Bronchial epithelial cell (primary cell): ENCODE measurements at places on chromosomes 5 and 9.

GRCh38 chr5:73814233-73814846 is 188.3 kb downstream of the ARHGEF28 start:
- peak; percentile 29 for DNase-seq

DNA sequence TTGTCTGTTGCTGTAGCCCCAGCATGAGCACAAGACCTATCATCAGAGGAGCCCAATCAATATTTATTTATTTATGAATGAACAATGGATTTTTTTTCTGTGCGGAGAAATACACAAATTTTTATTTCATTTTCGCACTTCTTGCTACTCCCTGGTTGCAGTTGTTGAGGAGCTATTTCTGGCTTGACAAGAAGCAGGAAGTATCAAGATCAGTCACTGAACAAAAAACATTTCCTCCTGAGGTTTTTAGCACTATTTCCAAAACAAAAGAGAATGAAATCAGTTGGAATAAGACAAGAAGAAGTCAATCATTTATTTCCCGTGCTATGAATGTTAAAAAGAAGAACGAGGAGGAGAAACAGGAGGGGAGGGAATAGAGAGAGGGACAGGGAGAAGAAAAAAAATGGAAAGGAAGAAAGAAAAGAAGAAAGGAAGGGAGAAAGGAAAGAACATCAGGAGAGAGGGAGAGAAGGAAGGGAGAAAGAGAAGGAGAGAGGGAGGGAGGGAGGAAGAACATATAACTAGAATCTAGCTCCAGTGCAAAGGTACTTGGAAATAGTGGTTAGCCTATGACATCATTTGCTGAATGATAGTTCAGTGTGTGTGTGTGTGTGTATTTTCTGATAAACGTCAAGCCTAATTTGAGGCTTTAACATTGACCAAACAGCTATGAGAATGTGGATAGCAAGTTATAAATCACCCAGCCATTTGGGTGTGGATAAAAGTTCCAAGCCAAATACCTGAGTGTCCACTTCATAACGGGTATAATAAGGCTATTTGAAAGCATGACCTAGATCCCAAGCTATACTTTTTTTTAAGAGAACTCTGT is 586.0 kb downstream of the EBF1 start:
- DNase-seq: no peak

DNA sequence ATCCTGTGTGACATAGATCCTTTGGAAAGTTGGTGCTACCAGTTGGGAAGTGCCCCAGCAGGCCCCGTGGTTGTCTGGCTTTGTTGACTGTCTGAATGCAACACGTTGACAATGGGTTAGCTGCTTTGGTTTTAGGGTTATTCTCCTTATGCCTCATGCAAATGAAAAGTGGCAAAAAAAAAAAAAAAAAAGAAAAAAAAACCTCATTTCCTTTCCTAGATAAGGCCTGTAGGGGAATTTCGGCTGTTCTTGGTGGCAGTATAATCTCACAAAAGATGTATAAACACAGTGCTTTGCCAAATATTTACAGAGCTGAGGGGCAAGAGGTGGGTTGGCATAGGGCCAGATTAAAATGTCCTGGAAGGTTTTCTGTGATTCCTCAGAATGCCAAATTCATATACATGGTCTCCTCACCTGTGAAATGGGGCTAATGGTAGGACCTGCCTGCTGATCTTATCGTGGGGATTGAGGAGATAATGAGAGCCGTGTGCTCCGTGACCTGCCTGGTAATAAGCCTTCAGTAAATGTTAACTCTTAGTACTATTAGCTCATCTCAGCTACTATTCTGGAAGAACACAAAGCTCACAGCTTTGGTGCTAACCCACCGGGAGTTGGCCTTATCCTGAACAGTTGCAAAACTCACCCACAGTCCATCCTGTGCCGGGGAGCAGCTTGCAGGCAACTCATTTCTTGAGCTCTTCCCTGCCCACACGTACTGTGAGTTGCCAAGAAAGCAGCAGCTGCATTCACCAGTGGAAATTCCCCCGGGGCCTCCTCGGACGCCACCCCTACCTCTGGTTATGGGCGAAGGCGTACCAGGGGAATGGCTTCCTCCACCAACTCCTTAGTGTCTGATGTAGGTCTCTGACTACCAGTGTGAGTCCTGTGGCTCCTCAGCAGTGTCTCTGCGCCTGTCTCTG is 220.3 kb downstream of the NR3C1 start:
- DNase-seq: no peak

DNA sequence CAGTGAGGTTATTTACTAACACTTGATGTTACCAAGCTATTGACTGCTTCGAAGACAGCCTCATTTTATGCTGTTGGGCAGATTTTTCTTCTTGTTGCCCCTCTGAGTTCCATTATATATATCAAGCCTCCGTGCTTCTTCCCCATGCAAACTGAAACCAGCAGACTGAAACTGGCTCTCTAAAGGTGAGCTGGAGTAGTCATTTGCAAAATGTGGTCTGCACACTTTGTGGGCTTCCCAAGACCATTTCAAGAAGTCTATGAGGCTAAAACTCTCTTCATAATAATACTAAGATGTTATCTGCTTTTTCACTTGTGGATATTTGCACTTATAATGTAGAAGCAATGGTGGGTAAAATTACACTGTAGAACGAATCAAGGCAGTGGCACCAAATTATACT is 13.9 kb downstream of the SLC36A1 start:
- DNase-seq: no peak

DNA sequence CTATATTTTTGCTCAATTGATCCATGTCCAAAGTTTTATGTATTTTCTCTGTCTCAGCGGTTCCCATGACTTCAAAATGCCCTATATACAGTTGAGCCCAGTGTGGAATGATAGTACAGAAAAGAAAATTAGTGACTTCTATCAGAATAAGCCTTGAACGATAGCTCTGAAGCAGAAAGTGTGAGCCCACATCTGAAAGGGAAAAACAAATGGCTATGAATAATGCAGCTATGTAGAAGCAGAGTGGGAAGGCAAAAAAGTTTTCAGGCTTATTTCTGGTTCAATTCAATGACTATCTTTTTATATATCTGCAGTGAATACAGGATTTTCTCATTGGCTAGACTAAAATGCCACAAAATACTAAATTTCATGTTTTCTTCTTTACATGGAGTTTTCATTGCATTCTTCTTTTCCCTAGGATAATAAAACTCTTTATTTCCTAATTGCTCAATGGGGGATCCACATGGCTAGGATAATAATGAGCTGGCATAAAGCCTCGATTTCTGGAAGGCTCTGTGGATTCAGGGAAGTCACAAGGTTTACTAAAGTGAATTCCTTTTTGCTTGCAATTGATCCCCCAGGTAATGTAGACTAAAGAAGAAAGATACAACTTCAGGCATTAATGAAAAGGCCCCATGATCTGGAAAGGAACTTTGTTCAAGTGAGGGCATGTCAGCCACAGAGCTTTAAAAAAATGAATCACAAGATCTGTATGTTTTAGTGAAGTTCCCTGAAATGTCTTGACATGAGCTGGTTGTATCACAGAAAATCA is 377.0 kb upstream of the RIOK2 start:
- peak; percentile 96 for DNase-seq

DNA sequence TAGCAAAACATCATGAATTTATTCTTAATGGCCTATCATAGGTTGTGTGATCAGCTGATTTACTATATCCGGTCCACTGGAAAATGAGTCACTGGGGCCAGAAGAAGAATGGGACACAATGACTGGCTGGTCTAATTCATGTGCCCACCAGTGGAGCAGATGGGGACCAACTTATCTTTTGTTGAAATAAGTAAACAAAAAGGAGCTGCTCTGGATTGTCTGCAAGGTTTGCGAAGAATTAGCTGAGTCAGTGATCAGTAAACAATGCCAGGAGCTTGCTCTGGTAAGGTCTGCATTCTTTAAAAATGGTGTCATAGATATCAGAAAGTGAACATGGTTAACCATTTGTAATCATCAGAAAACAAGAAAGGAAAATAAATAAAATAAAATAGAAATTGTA is 128.0 kb downstream of the RASEF start:
- DNase-seq: peak; percentile 94

GRCh38 chr9:98333703-98334582 is 78.5 kb upstream of the TBC1D2 start:
- peak; percentile 93 for DNase-seq

GRCh38 chr9:118882684-118883083 is 486.6 kb downstream of the BRINP1 start:
- DNase-seq: no peak

DNA sequence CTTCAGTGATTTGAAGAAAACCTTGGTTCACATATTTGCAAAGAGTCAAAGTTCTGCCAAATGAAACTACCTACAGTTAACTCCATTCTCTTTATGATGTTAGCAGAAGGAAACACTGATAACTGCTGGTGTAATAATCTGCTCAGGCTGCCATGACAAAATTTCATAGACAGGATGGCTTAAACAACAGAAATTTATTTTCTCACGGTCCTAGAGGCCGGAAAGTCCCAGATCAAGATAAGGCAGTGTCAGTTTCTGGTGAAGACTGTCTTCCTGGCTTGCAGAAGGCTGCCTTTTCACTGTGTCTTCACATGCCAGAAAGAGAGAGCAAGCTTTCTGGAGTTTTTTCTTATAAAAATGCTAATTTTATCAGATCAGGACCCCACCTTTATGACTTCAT is 102.4 kb upstream of the PARP8 start:
- DNase-seq: no peak

DNA sequence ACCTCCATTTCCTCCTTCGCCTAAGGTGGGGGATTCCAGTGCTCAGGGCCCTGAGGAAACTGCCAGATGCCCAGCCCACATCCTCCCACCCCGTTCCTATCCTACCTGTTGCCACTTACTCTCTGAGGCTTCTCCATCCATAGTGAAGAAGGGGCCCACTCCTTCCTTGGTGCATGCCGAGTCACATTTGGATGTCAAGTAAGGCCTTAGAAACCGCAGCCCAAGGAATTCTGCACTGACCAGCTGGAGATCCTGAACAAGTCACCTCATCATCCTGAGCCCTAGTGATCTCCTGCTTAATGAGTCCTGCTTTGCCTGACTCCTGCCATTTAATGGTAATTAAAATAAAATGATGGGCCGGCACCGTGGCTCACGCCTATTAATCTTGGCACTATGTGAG is 6.7 kb upstream of the TNIP1 start:
- DNase-seq: no peak
